ENCODE measurements at places on chromosomes 6 and 20.

DNA sequence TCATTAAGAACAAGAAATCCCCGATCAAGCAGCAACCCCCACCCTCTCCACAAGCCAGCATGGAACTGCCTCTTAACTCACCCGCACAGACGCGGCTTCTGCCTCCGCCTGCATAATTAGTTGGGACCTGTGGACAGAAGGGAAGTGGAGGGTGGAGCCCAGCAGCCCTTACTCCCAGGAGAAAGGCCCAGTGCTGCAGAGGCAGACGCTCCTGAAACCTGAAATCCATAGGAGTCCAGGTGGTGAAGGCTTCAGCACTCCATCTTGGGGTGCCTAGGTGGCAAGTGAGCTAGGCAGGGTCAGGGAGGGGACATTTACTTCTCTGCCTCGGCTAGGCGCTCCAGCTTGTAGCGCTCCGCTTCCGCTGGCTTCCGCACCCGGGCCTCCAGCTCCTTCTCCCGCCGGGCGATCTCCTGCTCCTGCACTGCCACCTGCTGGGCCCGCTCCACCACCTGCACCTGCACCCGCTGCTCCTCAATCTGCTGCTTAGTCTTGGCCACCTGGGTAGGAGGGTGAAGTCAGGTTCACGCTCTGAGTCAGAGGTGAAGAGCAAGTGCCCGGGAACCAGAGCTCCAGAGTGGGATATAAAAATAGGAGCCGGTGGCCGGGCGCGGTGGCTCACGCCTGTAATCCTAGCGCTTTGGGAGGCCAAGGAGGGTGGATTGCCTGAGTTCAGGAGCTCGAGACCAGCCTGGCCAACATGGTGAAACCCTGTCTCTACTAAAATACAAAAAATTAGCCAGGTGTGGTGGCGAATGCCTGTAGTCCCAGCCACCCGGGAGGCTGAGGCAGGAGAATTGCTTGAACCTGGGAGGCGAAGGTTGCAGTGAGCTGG is 10.7 kb downstream of the TUBB start:
- DNase-seq: peak; percentile 80

- DNase-seq: no peak
Measured at GRCh38 chr6:10381133-10381829, 33.6 kb downstream of the TFAP2A start.

DNA sequence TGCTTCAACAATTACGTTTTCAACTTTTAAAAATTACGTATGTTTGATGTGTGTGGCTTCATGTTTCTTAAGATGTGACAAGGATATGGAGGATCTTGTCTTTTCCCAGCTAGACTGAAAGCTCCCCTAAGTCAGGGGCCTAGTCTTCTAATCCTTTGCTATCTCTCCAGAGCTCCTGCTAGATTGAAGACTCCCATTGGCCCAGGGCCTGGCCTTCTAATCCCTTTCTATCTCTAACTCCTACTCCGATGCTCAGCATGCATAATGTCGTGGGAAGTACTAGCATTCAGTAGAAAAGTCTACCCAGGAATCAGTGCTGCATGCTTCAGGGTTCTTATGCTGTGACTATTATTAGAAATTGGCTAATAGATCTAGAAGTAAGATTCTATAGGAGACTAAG is 144.8 kb upstream of the SUPT3H start:
- DNase-seq: no peak

- DNase-seq: no peak
Measured at GRCh38 chr20:41046716-41047115, 18.1 kb downstream of the TOP1 start.

DNA sequence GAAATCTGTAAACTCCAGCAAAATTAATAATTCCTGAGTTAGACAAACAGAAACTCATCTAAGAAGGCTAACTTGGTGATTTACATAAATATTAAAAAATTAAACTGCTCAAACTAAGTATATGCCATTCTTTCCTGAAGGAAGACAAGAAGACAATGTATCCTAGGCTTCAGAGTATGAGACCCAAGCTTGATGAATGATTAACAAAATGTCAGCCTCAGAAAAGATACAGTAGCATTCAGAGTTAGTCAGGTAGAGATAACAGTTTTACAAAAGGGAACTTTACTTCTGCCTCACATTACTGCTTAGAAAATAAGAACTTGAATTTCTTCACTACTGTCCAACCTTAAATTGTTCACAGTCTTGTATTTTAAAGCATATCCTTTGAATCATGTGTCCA is 12.0 kb downstream of the CSNK2A1 start:
- DNase-seq: no peak

GRCh38 chr20:1835186-1836035 is 59.8 kb upstream of the SIRPA start:
- no peak for DNase-seq

- no peak for DNase-seq
Measured at GRCh38 chr6:3610206-3610605, 141.3 kb downstream of the PXDC1 start.

- peak; percentile 64 for DNase-seq
Measured at GRCh38 chr6:107114213-107114925, 946 bp downstream of the BEND3 start.

GRCh38 chr6:3355358-3356055 is 96.8 kb downstream of the PSMG4 start:
- peak; percentile 7 for DNase-seq

DNA sequence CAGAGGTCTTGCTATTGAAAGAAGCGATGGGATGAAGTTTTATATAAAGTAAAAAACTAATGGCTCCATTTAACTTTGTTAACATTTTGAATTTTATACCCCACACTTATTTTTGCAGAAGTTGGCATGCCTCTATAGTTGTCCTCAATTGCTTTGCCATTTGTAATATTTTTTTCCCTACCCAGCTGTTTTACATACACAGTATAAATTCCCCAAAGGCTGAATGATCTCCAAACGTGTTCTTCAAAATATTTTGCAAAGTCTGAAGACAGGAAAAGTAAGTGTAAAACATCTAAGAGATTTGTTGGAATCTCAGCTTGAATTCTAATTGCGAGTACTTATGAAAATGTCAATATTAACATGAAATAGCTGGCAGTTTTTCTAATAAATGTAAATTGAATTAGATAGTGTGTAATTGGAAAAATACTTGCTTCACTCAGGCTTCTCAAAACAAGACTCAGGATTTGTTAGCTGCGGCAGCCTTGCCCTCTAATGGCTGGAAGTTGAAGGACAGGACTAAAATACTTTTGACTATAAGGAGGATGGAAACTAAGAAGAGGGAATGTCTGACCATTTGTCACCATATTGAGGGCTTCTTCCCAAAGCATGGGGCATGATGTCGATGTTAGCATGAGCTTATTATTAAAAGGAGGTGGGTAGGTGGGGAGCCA is 226.8 kb downstream of the UST start:
- DNase-seq: no peak

DNA sequence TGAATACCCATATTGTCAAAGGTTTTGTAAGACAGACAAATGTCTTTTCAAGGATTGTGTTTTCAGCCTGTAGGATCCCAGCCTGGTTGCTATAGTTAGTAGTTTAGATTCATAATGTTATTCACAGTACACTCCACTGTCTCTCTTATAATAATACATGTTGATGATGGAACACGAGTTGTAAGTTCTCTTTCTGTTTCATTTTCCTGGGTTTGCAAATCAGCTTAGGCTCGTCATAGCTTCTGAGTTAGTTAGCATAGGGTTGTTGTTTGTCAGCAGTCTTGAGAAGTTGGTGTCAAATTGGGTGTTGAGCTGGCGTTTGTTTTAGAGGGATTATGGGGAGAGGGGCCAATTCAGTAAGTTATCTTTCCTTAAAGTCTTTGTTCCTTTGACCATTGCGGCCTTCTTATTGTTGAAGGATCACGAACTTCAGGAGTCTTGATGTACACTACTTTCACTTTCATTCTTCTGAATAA is 45.8 kb downstream of the QKI start:
- no peak for DNase-seq

- DNase-seq: no peak
Measured at GRCh38 chr20:2859330-2860121, 13.8 kb upstream of the PTPRA start.

- DNase-seq: no peak
Measured at GRCh38 chr6:12749531-12750379, 33.2 kb downstream of the PHACTR1 start.

GRCh38 chr20:51680067-51680749 is 88.0 kb downstream of the ATP9A start:
- DNase-seq: no peak

GRCh38 chr6:70028926-70029325 is 162.6 kb downstream of the COL19A1 start:
- no peak for DNase-seq

- DNase-seq: no peak
Measured at GRCh38 chr6:26328265-26328844, 36.6 kb upstream of the BTN3A2 start.

- no peak for DNase-seq
Measured at GRCh38 chr6:81455641-81456040, 296.8 kb downstream of the TENT5A start.

GRCh38 chr6:85403331-85404015 is 46.4 kb upstream of the NT5E start:
- DNase-seq: no peak

- no peak for DNase-seq
Measured at GRCh38 chr20:56257604-56258003, 9.1 kb downstream of the MC3R start.

DNA sequence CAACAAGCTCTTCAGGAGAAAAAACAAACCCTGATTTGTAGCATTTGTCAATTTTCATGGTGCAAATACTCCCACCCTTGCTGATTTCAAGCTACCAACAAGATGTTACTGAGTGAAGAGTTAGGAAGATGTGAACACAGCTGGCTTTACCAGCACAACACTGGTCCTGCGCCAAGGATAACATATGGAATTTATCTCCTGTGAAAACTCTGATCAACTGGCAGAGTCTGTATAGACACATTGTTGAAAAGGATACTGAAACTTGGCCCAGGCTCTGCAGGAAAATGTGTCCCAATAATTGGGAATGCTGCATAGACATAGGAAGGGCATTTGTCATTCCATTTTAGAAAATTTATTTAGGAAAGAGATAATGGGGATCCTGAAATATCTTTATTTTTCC is 29.0 kb downstream of the OTOR start:
- no peak for DNase-seq

- no peak for DNase-seq
Measured at GRCh38 chr20:905396-905961, 10.7 kb downstream of the ANGPT4 start.

GRCh38 chr6:92139601-92140000 is 1279.8 kb downstream of the EPHA7 start:
- no peak for DNase-seq

- no peak for DNase-seq
Measured at GRCh38 chr6:100959280-100959679, 78.2 kb upstream of the ASCC3 start.

- no peak for DNase-seq
Measured at GRCh38 chr6:74510878-74511277, 695.0 kb downstream of the COL12A1 start.

DNA sequence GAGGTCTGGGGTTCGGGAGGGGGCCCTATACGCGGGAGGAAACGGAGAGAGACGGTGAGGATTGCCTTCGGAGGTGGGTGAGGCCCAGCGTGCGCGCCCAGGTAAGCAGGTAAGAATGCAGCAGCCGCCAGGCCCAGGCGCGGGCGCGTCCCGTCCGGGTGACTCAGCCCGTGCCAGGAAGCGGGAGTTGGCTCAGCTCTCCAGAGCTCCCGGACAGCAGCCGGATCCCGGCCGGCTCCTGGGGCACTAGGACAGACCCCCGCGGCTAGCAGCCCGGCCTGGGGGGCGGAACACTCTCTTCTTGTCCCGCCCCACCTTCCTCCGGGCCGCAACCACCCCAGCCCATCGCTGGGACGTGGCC is 1.5 kb upstream of the MDFI start:
- no peak for DNase-seq

- DNase-seq: no peak
Measured at GRCh38 chr6:157253699-157254098, 69.6 kb downstream of the TMEM242 start.

GRCh38 chr20:39480276-39481043 is 518.3 kb downstream of the DHX35 start:
- no peak for DNase-seq
